Left renal pelvis (tissue), 4 donors: ENCODE measurements at places on chromosomes 4 and X.

DNA sequence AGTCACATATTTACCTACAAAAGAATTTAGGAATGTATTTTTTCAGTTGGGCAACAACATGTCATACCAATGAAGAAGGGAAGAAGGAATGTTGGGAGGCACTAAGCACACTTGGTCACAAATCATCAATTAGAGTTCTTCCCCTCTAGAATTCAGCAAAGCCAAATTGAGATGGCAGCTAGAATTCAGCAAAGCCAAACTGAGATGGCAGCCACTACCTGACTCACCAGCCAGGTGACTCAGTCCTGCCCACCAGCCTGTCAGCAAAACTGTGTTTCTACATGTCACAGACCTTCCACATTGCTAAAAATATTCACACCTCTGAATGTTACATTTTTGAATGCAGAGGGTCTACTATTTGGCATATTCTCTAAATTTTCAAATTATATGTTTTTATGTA is 63.2 kb upstream of the NOCT start:
- DNase-seq: no peak

DNA sequence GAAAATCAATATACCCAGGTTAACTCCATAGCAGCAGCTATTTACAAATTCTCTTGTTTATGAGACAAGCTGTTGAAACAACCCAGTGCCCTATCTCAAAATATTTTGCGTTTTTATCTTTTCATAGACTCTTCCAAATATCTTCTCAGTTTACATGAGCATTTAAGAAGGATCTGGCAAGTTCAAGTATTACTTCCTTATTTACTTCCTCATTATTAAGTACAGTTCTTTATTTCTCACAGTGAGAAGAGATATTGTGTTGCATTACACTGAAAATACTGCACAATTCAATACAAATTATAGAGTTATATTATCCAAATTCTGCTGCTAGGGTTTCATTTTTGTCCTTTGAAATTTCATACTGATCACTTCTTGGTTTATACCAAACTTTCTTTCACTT is 43.6 kb upstream of the UCP1 start:
- no peak for DNase-seq

- DNase-seq: no peak
Observed at GRCh38 chr4:145452447-145453162, 29.0 kb upstream of the SMAD1 start.

DNA sequence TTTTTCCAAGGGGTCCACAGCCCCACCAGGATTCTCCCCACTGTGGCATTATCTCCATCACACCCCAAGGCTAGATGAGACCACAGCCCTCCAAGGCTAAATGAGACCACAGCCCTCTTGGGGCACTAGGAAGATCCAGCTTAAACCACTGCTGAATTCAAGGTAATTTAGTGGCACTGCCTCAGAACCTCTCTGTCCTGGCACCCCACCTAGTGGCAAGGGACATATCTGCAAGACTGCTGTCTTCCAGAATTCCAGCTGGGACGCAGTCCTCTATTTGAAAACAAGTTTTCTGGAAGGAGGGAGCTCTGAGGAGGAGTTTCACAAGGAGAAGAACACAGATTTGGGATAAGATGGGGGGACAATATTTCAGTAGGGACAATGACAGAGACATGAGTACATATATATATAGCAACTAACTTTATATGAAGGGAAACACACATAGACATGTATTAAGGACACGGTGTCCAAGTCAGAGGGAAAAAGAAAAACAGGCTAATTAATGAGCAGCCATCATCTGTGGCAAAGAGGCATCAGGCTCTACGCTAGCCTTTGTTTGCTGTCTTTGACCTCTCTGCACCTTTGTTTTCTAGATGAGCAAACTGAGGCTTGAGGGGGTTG is 9.3 kb downstream of the CETN2 start:
- DNase-seq: no peak

DNA sequence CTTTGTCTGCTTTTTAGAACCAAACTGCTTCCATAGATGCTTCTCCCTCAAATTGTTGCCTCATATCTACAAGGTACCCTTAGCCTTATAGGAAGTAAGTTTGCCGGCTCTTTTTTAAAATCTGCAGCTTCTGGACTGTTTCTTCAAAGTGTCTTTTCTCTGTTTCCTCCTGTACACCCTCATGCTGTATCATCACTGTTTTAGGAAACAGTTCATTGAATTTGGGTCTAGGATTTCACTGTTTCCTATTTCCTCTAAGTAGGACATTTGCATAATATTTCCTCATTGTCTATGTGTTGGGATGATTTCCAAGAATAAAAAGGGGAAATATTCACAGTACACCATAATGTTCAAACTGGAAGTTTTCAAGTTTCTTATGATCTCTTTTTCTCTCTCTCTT is 43.0 kb downstream of the BANK1 start:
- no peak for DNase-seq

DNA sequence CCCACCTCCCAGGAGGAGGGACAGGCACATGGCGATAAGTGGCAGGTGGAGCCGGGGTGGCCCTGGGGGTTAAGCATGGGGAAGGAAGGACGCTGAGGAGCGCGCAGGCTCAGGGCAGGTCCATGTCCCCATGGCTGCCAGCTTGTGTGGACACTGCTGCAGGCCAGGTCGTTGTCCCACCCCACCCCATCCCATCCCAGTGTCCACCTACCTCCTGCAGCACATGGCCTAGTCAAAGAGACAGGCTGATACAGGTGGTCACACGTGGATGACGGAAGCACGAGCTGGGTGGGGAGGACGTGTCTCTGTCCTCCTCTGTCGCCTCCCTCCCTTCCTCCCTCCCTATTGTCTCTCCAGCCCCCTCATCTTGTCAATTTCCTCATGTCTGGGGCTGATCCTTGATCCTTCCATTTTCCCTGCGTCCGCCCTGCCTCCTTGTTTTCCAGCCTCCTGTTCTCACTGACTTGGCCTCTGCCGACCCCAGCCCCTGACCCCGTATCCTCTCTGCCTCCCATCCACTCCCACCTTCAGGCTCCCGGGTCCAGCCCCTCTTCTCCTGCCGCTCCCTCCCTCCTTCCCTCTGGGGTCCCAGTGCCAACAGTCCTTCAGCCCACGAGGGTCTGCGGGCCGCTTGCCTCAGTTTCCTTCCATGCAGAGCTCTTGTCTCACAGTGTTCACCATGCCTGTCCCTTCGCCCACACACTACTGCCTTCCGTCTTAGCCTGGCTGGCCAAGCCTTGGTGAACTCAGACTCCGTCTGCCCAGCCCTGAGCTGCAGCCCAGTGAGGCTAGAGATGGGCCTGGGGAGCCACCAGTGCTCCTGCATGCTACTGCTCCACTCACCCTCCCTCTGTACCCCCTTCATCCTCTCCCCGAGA is 15.5 kb upstream of the ADD1 start:
- DNase-seq: no peak
